ENCODE measurements at places on chromosomes 4 and X.

DNA sequence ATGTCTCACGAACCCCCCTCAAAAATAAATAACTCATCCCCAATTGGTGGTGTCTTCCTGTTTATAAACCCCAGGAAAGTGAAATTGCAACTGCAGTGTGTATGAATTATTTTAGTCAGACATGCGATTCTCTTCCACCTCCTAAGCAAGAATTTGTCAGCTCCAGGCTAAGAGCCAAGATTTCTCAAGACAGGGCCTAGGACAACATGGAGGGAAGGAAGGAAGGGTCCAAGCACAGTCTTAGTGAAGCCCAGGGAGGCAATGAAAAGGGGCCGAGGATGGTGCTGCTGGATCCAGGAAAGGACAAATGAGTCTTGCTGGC is 20.0 kb downstream of the SH3KBP1 start:
- peak; percentile 73 for DNase-seq

DNA sequence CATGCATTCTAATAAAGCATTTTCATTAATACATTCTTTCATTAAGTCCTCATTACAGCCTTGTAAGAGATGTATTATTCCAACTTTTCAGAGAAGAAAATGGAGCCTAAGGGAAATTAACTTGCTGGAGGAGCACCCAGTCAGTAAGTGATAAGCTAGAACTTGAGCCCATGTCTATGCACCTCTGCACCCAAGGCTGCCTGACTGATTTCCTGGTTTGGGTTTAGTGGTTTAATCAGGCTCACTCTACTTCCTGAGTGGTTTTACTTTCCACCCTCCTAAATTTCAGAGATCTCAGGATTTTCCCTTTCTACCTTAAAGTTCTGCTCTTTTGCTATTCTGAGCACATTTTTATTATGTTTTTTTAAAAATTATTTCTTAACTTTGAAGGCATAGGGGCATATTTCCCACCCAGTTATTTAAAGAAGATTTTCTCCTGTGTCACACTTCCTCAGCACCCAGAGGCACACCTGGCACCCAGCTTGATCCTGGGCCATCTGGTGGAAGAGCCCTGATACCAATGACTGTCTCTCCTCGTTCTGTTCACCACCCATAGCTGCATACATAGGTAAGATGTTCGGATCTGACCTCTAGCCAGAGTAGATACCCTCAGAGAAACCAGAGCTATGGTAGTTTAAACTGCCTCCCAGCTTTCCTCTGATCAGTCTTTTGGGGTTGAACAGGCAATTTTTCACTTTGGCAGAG is 10.4 kb downstream of the CORIN start:
- no peak for DNase-seq

- no peak for DNase-seq
These were observed 39.7 kb downstream of the ITIH6 start for GRCh38 chrX:54758114-54759055.

DNA sequence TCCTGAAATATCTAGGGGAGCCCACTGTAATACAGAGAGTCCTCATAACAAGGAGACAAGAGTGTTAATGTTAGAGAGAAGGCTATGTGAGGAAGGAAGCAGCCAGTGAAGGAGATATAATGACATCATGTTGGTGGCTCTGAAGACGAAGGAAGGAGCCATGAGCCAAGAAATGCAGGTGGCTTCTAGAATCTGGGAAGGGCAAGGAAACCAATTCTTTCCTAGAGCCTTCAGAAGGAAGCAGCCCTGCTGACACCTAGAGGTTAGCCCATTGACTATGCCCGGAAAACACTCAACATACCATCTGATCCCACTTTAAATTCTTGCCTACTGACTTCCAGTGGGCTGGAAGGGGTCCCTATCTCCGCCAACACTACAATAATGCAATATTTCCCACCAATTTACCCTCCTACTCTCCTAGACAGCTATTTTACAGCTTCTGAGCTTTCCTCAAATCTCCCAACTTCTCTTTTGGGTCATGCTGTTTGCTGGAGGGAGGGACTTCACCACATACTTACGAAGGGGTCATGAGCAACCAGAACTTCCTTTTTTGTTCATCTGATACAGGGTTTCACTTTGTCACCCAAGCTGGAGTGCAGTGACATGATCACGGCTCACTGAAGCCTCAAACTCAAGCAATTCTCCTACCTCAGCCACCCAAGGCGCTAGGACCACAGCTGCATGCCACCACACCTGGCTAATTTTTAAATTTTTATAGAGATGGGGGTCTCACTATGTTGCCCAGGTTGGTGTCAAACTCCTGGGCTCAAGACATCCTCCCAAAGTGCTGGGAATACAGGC is 25.2 kb upstream of the G3BP2 start:
- no peak for DNase-seq

- peak; percentile 70 for DNase-seq
These were observed 134.0 kb downstream of the ARHGAP10 start for GRCh38 chr4:147865926-147866325.

GRCh38 chrX:68865300-68865699 is 36.5 kb downstream of the EFNB1 start:
- DNase-seq, result no peak

GRCh38 chr4:119854364-119854763 is 212.3 kb downstream of the MAD2L1 start:
- no peak for DNase-seq

GRCh38 chrX:21912220-21912619 is 28.3 kb upstream of the SMS start:
- DNase-seq, result no peak

- DNase-seq, result peak; percentile 70
These were observed 178.4 kb upstream of the GPRIN3 start for GRCh38 chr4:89486042-89486441.

DNA sequence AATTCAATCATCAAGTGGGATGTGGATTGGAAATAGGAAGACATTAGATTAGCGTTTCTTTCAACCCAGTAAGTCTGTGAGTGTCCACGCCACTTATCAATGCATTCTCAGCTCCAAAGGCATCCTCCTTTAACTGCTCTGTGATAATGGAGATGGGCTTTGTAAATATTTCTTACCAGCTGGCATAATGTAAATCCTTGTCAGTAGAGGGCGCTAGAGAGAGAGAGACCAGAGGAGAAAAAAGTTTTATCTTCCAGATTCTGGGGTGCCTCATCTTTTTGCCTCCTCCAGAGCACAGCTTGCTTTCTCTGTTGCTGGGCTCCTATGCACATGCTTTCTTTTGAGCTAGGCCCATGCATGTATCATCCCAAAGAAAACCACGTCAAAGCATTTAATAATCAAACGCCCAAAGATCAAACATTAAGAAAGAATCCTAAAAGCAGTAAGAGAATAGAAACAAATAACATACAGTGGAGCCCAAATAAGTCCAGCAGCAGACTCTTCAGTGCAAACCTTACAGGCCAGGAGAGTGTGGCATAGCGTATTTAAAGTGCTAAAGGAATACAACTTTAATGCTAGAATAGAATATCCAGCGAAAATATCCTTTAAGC is 9.6 kb upstream of the MTMR1 start:
- DNase-seq, result peak; percentile 52

DNA sequence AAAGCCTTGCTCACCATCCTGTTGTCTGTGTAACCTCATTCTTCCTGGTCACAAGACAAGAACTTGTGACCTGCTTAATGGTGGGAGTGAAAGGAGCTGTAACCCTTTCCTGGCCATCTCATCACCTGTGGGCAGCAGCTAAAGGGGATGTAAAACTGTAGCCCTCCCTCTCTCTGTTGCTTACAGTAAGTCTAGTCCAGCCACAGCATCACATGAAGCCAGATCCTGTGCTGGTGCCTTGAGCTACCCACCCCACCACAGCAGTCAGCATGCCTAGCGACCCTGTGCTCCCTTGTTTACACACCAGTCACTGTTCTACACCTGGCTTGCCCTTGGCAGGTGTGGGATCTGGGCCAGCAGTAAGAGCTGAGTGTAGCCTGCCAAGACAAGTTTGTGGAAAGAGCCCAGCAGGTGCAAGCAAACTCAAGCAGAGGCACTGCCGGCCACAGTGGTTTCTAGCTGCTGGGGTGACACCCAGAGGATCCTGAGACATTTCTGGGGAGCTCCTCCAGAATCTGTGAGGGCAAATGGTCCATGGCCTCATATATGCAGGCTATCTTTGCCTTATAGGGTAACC is 41.0 kb downstream of the UGT2B28 start:
- DNase-seq, result no peak

DNA sequence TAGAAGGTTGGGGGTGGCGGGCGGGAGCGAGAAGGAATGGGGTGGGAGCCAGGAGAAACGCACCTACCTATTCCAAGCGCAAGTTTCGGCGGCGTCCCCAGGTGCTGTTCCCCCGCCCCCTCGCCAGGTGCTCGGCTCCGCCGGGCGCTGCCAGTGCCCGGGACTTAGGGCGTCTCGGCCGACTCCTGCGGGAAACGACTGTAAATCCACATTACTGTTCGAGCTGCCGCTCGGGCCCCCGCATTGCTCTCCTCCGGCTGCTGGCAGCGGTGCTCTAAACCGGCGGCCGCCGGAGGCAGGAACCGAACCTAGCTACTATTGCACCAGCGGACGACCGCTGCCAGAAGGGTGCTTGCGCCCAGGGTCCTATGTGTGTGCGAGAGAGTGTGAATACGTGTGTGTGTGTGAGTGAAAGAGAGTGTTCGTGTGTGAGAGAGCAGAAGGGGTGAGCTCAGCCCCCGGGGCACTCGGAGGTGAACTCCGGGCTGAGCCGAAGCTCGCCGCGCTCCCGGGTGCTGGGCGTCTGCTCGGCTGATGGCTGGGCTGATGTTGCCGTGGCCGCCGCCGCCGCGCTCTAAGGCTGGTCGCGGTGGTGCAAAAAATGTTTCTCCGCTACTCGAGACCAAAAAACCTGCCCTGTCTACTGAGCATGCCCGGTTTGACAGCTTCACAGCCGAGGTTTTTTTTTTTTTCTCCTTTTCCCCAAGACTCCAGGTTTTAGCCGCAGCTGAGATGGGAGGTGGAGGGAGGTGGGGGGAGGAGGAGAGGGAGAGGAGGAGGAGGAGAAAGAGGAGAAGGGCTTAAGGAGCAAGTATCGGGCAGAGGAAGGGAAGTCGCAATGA is 115.7 kb upstream of the TEX13C start:
- DNase-seq, result peak; percentile 1

- no peak for DNase-seq
These were observed 64.6 kb downstream of the FHIP1A start for GRCh38 chr4:151473521-151474097.

GRCh38 chrX:39214387-39215126 is 413.3 kb downstream of the MID1IP1 start:
- DNase-seq, result no peak

GRCh38 chr4:38049545-38050170 is 89.5 kb downstream of the PTTG2 start:
- DNase-seq, result no peak

DNA sequence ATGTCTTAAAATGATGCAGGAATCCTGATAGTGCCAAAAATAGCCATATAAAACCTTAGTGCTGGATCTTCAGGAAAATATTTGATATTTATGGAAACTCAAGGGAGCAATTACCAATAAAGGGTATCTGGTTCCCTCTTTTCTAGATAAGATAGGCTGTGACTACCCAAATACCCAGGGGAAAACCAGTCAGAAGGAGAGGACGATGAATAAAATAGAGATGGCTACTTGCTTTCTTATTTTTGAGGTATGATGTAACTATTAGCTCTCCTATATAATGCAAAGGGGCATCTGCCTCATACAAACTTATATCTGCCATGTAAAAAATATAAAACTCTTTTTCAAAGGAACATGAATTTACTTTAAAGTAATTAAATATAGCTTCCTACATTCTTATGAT is 23.4 kb upstream of the COX18 start:
- no peak for DNase-seq

DNA sequence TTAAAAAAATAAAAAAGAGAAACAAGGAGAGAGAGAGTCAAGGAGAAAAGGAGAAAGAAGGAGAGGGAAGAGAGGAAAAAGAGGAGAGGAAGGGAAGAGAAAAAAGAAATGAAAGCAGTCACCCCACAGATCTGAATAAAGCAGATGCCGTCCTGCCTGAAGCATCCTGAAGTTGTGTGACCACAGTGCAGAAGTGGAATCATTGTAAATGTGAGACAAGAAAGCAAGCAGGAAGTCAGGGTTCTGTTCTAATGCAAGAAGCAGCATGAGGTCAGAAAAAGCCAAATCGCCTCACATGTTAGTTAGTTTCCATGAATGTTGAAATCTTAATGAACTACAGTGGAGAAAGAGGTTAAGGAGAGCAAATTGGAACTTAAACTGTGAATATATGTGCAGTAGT is 692.5 kb downstream of the CENPC start:
- DNase-seq, result no peak

DNA sequence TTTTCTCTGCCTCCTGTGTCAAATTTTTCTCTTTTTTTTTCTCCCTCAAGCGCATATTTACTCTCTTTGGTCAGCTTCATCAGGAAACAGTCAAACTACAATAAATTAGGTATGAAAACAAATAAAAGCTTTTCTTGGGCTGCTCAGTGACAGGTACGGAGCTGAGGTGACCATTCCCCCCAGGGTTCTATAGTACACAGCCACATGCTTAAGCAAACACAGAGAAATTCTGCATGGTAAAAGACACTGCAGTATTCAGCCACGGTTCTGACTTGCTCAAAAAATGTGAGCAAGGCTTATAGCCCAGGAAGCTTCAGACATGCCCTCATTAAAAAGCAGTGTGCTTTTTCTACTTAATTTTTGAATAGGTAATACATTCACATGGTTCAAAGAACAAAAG is 138.5 kb downstream of the GRIA3 start:
- no peak for DNase-seq

DNA sequence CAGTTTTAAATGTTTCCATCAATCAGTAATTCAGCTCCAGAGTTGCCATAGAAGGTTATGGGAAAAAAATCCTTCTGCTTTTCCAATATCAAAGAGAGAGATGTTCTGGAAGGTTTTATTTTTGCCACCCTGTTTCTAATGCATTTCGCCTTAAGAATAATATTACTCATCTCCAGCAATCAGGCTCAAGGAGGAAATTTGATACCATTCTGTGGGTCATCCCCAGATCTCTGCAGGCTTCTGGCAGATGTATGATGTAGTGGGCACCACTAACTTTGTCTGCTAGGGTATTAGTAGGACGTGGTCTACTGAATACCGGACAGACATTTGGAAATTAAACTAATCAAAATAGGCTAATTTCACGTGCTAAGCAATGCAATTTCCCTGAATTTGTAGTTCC is 645.4 kb upstream of the TENM3 start:
- DNase-seq, result no peak

All from cardiac fibroblast (primary cell).